IMR-90 (cell line): ENCODE measurements at places on chromosomes 7 and 10. TPM values are rescaled to one million over a fixed set of nuclear protein-coding genes. Genes with fewer than 3 reads are reported as not detected.

DNA sequence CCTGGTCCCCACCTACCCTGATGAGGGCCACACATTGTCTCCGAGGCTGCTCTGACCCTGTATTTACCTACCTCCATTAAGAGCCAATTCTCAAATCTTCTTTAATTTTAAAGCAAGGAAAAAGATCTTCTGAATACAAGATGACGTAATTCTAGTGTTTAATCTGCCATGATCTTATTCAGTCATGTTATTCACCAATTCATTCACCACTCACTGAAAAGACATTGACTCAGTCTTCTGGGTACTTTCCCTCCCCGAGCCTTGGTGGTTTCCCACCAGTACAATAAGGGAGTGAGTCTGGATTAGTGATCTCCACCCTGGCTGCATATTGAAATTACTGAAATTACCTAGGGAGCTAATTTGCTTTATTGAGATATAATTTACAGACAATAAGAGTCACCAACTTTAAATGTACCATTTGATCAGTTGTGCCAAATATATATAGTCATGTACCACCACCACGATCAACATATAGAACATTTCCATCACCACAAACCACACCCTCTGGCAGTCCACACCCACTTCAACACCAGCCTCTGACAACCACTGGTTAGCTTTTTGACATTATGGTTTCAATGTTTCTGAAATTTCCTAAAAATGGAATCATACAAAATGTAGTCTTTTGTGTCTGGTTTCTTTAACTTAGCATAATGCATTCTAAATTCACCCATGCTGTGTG, 117.5 kb upstream of the UNC5B start:
- no peaks in the 10 kb centered on the region for H3K36me3 ChIP-seq
- DNase-seq: no peak
- peaks cover 2% of the 10 kb centered on the region; the same call in 1 of the 2 replicates for H3K27me3 ChIP-seq
- no peaks in the 10 kb centered on the region for H3K4me1 ChIP-seq

- peak; percentile 18 for DNase-seq
- no peak overlapping the region for H3K4me3 ChIP-seq
- H3K36me3 ChIP-seq: no peaks in the 10 kb centered on the region
Observed at GRCh38 chr10:8050556-8051108, 3.9 kb upstream of the GATA3 start.

Gene CDHR3
- 0.96 and 1.3 TPM in 2 replicates for polyA plus RNA-seq

DNA sequence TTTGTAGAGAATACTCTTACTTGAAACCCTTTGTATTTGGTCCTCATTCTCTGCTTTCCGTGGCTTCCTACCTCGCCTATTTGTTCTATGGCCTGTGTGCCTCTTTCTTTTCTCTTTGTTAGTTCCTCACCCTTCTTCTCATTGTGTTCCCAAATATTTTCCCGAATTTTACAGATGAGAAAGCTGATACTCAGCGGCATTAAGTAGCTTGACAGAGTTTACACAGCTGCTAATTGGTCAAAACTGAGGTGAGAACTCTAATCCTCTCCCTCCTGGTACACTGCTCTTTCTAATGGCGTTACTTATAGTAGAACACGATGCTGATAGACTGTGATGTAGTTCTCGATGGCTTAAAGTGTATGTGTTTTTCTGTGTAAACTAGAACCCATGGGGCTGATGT, 80.7 kb upstream of the HDAC9 start:
- no peaks in the 10 kb centered on the region; the same call in 1 of the 2 replicates for H3K4me1 ChIP-seq
- H3K27ac ChIP-seq: no peak overlapping the region
- H3K27me3 ChIP-seq: no peaks in the 10 kb centered on the region
- no peak overlapping the region for H3K4me3 ChIP-seq
- no peaks in the 10 kb centered on the region for H3K36me3 ChIP-seq
